ENCODE measurements at places on chromosomes 4 and X. TPM values are rescaled to one million over a fixed set of nuclear protein-coding genes. Genes with fewer than 3 reads are reported as not detected.

DNA sequence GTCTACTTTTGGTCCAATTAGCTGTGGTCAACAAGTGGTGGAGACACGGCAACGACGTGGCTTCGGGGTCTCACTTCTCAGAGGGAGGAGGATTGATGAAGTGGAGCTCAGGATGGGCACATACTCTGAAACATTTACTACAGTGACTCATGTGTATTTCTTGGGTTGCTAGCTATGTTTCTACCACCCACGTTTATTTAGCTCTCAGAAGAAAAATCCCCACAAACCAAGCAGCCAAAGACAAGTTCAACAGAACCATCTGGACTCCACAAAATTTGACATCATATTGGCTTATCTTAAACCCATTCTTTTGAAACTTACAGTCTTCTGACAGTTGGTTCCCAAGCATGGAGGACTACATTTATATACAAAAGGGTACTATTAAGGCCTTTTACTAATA is 158.0 kb downstream of the CBLL2 start:
- no peak overlapping the region for H3K27ac ChIP-seq
- peak; percentile 64 for DNase-seq
- no peaks in the 10 kb centered on the region for H3K36me3 ChIP-seq

GRCh38 chr4:48483006-48483776 is at the start of gene SLC10A4:
SLC10A4 (plus strand) TSS chr4:48483343; CDS start chr4:48483562, 219 bp downstream.
- peak; percentile 15 for DNase-seq
- peaks cover 59% of the 10 kb centered on the region for H3K27me3 ChIP-seq
- no peaks in the 10 kb centered on the region for H3K4me1 ChIP-seq
- H3K27ac ChIP-seq = no peak within 1 kb of the TSS

DNA sequence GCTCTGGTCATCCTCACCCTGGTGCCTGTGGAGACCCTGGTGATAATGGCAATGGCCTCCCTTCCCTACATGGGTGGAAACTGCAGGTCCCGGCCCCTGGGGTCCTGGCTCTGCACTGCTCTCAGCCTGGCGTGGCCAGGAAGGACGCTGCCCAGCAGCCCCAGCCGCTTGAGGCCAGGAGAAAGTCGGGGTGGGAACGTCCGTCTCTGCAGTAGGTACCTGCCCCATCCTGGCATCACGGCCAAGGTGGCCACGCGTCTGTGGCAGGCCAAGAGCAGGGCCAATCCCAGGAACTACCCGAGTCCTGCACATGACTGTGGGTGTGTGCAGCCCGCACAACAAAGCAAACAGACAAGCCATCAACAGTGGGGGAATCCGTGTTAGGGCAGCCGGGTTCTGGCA is 33.8 kb downstream of the FGFRL1 start:
- H3K4me3 ChIP-seq = no peak overlapping the region
- H3K27ac ChIP-seq = no peak overlapping the region
- no peak for DNase-seq

GRCh38 chrX:53249408-53250042 is 24.5 kb upstream of the KDM5C start:
- no peak for DNase-seq
- no peaks in the 10 kb centered on the region for H3K4me1 ChIP-seq
- no peak overlapping the region for H3K27ac ChIP-seq
- no peaks in the 10 kb centered on the region for H3K27me3 ChIP-seq
- H3K36me3 ChIP-seq = no peaks in the 10 kb centered on the region
- no peak overlapping the region for H3K4me3 ChIP-seq

DNA sequence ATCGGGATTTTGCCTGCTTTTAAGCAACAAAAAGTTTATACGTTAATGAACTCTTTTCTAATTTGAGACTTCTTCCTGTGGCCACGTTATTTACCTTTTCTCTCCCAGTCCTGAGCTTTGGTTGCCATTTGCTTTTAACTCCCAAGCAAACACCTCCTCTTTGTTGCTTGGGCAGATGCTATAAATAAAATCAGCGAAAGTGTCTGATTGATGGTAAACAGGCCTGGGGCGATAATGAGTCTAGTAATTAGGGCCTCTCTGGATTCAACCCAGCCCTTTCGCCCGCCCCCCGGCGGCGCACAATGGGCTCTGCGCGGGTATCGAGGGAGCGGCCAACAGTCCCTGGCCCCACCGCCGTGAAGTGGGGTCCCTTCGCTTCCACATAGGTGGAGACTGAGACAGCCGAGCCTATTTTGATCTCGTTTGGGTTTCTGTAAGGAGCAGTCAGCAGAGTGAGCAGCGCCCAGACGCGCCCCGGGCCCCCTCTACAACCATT is 790 bp downstream of the CLGN start:
- no peak overlapping the region for H3K27ac ChIP-seq
- DNase-seq = peak; percentile 1
- no peaks in the 10 kb centered on the region for H3K36me3 ChIP-seq

- H3K4me1 ChIP-seq = peaks cover 11% of the 10 kb centered on the region
- DNase-seq = no peak
- H3K27ac ChIP-seq = no peak overlapping the region
- no peaks in the 10 kb centered on the region for H3K27me3 ChIP-seq
These were observed 108.2 kb upstream of the BMPR1B start for GRCh38 chr4:94649381-94650133.

DNA sequence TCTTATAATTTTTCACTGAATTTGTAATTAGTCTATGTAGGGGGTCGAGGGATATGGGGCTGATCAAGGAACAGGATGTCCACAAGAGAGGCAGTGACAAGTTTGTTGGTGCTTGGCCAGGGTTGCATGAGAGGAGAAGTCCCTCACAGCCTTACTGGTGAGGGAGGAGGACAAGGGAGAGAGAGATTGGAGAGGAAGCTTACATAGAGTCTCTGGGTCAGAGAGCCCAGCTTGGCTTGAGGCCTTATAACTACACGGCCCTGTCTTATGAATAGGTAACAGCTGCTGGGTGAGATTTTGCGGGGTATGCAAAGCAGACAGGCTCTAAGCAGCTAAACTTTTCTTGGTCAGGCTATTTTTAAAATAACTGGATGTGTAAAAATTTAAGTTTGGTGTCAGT is 37.9 kb upstream of the OTUD4 start:
- no peak overlapping the region for H3K27ac ChIP-seq
- H3K36me3 ChIP-seq = no peaks in the 10 kb centered on the region
- no peaks in the 10 kb centered on the region for H3K4me1 ChIP-seq
- no peaks in the 10 kb centered on the region for H3K27me3 ChIP-seq

- H3K27me3 ChIP-seq = no peaks in the 10 kb centered on the region
- H3K27ac ChIP-seq = no peak overlapping the region
- no peak for DNase-seq
- H3K36me3 ChIP-seq = no peaks in the 10 kb centered on the region
- no peak overlapping the region for H3K4me3 ChIP-seq
These were observed 281.4 kb downstream of the PABPC4L start for GRCh38 chr4:133920236-133920635.

GRCh38 chr4:104235967-104236366 is 258.7 kb downstream of the CXXC4 start:
- H3K27ac ChIP-seq = no peak overlapping the region
- no peaks in the 10 kb centered on the region for H3K4me1 ChIP-seq
- no peak overlapping the region for H3K4me3 ChIP-seq
- no peak for DNase-seq
- H3K27me3 ChIP-seq = no peaks in the 10 kb centered on the region
- H3K36me3 ChIP-seq = no peaks in the 10 kb centered on the region

GRCh38 chr4:137378393-137378792 is 153.9 kb downstream of the PCDH18 start:
- no peaks in the 10 kb centered on the region for H3K27me3 ChIP-seq
- no peak overlapping the region for H3K27ac ChIP-seq
- no peak for DNase-seq
- no peaks in the 10 kb centered on the region for H3K36me3 ChIP-seq
- H3K4me3 ChIP-seq = no peak overlapping the region

DNA sequence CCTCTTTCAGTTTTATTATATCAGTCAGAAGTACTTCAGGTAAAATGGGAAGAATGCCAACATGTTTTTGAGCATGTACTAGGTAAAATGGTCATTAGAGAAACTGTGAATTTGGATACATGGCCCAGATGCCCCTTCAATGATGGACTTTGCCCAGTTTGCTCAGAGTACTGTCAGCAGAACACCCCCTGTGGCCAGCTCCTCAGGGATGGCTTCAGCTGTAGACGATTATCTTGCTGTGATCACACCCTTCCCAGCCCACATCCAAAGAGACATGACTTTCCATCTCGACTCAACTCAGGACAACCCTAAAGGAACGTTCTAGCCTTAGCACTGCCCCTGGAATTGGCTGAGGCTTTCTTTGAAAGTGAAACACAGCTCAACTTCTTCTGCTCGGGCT is 439.1 kb downstream of the PACRGL start:
- no peaks in the 10 kb centered on the region for H3K4me1 ChIP-seq
- no peak overlapping the region for H3K4me3 ChIP-seq
- no peak for DNase-seq
- H3K27me3 ChIP-seq = no peaks in the 10 kb centered on the region
- no peaks in the 10 kb centered on the region for H3K36me3 ChIP-seq

DNA sequence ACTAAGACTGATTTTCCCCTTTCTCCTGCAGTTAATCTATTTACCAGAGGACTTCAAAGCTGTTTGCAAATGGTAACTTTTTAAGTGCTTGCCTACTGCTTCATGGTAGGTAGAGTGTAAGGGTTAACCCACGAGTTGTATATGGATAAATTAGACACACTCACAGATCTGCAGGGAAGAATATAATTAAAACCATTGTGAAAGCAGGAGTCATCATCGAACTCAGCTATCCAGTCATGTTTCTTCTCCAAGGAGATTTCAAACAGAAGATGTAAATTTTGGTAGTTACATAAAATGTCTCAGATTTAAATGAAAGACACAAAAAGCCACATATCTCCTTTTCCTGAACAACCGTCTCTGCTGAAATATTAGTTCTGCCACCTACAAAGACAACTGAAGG is 549 bp upstream of the XG start:
- H3K4me1 ChIP-seq = peaks cover 34% of the 10 kb centered on the region
- H3K36me3 ChIP-seq = no peaks in the 10 kb centered on the region
- peak overlapping the region; percentile 82 for H3K4me3 ChIP-seq
- peak overlapping the region; percentile 92 for H3K27ac ChIP-seq

The PCSK1N gene
- 1.4 TPM for polyA plus RNA-seq

The ANOS1 gene
- not detected for polyA plus RNA-seq

The HPGDS gene
- polyA plus RNA-seq = not detected

The F8A2 gene
- polyA plus RNA-seq = not detected

The RP2 gene
- polyA plus RNA-seq = 13.5 TPM
